Stimulated activated CD8-positive, alpha-beta memory T cell treated with anti-CD3 and anti-CD28 coated beads, Interleukin-15, amount 100 ng/mL, for 24 hours (primary cell): ENCODE measurements at places on chromosomes 2 and 18.

DNA sequence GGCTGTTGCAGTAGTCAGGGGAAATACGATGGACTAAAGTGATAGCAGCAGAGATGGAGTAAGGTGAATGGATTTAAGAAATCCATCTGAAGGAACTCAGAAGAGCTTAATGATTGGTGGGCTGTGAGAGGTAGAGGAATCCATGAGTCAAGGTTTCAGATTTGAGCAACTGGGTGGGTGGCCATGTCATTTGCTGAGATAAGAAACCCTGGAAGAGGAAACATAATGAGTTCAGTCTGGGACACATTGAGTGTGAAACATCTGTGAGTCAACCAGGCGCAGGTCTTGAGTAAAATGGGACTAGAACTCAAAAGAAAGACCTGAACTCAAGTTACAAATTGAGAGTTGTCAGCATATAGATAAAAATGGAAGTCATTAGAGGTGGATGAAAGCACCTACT lies 19.7 kb upstream of the ASNSD1 start:
- no peak for DNase-seq

- no peak for DNase-seq
Observed at GRCh38 chr18:79413025-79413424, 17.3 kb downstream of the NFATC1 start.

DNA sequence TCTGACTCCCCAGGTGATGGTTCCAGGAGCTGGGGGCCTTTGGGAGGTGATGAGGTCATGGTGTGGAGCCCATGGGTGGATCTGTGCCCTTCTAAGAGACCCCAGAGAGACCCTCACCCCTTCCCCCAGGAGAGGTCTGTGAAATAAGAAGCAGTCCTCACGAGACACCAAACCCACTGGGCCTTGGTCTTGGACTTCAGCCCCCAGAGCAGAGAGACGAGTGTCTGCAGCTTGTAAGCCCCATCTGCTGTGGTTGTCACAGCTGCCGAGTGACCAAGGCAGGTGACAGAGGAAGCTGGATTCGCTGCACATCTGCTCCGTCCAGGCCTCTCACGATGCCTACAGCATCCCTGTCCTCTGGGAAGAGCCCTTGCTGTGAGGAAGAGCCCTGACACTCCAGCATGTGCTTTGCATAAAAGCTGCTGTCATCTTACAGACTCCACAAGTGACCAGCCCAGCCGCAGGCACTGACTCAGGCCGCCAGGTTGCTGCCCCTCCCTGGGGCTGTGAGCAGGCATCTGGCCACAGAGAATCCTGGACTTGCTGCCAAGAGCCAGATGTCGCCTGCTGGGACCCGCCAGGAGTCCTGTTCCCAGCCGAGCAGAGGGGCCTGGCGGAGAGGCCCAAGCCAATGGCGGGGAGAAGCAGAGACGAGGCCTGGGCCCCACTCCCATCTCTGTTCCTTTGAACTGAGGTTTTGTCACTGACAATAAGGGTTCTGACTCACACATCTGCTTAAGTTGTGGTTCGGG lies 150.8 kb downstream of the PXDN start:
- no peak for DNase-seq

DNA sequence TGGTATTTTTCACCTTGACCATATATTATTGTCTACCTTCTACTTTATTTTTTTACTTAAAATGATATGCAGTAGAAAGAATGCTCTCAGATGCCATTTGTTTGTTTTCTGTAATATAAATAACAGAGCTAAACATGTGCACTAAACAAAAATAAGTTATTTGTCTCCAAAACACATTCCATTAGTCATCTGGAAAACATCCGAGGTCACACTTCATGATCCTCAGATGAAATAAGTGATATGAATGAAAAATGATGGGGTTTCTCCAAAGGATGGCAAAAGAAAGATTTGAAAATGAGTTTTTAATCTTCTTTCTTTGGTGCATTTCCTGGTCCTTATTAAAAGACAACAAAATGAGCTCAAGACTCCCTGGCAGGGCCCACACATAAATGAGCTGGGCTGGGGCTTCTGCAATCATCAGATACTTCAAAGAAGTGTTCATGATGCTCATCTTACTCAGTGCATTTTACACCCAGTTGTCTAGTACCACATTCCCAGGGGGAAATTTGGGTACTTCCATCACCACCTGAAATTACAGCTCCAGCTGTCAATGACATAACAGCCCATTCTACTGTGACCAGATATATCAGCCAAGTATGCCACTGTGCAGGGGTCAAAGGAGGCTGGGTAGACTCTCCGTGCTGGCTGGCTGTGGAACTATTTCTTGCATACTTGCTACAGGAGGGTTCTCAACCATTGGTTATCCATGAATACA lies 283.5 kb downstream of the PID1 start:
- no peak for DNase-seq

- no peak for DNase-seq
Observed at GRCh38 chr18:28163201-28163775, 13.6 kb downstream of the CDH2 start.

DNA sequence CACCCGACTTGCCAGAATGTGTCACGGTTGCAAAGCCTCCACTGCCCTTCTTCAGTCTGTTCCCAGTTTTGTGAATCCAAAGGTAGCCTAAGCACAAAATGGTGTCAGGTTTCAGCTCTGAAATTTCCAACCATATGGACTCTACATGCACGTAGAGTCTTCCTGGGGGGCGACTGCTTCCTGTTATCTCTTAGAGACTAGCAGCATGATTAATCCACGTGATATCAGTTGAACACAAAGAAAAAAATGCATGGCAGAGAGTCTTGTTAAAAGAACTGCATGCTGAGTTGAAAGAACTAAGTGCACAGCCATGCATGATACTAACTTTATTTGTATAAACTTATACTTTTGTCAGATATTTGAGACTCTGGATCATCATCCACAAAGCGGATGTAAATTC lies 404.4 kb downstream of the SOCS6 start:
- no peak for DNase-seq

DNA sequence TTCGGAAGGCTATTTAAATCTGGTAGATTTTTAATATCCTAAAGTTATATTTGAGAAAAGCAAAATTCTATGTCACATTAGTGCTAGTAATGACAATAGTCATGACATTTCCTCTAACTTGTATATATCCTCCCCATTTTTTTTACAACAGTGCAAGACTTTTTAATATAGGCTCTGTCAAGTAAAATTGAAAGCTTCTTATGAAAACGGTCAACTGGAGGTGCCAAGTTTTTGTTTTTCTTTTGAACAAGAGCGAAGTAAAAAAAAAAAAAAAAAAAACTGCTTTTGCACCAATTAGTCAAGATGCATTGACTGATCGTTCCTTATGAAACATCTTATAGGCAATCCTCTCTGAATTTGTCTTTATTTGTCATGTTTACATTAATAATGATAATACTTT lies 389.3 kb downstream of the STK39 start:
- no peak for DNase-seq

- DNase-seq, result no peak
Observed at GRCh38 chr18:67977067-67977616, 460.6 kb upstream of the DSEL start.

DNA sequence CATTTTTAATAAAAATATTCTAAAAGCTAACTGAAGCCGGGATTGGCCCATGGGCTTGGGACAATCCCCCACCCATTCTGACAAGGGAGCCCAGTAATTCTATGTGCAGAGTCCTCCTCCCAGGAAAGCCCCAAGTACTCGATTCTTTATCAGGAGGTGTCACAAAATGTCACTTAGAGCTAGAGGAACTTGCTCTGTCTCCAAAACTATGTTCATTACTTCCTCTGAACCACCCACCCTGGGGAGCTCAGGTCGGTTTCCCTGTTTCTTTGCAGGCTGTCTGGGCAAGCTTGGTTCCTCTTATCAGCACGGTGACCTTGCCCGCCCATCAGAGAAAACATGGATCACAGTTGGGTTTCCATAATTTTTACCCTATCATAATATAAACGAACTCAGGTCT lies 430.6 kb upstream of the ID2 start:
- no peak for DNase-seq

- no peak for DNase-seq
Observed at GRCh38 chr2:226187616-226188015, 612.0 kb downstream of the IRS1 start.

DNA sequence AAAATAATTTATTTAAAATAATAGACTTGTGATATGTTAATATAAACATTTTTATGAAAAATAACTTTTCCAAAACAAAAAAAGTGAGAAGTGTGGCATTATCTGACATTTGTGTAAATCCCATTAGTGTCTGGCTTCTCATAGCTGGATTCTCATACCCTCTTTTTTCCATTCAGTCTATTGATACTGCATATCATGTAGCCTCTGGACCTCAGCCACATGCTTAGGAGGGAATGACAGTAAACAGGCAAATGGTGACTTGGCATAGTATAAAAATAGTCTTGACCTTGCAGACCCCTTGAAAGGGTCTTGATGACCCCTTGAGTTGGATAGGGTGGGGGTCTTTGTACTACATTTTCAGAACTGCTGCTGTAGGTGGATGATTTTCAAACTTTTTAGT lies 29.2 kb downstream of the GALNT1 start:
- DNase-seq, result no peak

DNA sequence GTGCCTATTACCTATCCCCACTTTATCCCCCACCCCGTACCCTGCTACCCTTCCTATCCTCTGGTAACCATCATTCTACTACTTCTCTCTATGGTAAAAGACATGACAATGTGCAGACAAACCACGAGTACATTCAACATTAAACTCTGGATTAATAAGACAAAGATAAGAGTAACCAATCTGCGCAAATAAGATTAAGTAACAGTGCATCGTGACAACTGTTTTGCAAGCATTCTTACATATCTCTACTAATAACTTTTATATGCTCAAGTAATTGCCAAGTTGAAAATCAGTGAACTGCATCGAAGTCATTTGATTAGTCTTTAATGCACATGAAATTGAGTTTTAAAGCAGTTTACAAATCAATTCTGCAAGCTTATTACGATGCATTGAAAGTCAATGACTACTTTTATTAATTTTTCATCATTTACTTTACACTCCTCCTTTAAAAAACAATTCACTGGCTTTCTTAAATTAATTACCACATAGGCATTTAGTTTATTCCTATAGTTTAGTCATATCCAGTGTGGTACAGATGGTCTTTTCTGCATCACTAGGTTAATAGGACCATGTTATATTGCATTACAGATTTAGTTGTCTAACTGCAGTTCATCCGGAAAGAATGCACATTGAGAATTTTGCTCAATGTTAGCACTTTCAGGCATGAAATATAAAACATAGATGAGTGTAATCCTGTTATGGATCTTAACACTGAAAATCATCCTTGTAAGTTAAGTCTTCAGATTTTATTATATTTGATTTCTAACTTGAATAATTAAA lies 178.1 kb downstream of the GCA start:
- no peak for DNase-seq

GRCh38 chr2:222296911-222297599 lies 1.7 kb downstream of the PAX3 start:
- no peak for DNase-seq

DNA sequence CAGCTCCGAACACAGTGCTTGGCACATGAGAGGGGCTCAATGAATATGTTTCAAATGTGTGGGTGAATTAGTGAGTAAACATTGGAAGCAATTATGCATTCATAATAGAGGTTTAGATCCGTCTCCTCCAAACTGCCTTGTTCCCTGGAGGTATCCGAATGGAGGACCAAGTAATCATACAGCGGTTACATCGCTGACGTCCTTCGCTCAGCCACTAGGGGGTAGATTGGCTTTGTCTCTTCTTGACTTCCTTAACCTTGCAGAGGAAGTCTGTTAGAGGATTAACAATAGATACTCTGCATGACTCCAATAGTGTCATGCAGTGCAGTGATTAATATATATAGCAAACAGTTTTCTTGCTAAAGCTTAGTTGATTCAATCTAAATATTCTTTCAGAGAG lies 517.0 kb downstream of the PTPRM start:
- DNase-seq, result no peak

DNA sequence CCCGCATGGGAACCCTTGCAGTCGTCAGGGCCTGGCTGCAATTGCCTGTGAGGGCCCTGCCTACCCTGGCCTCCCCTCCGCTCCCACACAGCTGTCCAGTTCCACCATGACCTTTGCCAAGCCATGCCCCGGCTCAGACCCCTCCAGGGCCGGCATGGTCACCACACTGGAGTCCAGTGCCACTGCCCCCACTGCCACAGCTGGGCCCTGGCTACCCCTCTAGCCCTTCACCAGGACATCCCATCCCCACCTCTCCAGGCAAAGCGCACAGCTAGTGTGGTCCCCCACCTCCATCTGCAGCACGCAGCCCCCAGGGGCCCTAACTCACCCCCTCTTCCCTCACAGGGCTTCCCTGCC lies 70.3 kb upstream of the SMAD7 start:
- DNase-seq, result no peak

GRCh38 chr2:29304399-29305060 lies 189.3 kb downstream of the CLIP4 start:
- no peak for DNase-seq

DNA sequence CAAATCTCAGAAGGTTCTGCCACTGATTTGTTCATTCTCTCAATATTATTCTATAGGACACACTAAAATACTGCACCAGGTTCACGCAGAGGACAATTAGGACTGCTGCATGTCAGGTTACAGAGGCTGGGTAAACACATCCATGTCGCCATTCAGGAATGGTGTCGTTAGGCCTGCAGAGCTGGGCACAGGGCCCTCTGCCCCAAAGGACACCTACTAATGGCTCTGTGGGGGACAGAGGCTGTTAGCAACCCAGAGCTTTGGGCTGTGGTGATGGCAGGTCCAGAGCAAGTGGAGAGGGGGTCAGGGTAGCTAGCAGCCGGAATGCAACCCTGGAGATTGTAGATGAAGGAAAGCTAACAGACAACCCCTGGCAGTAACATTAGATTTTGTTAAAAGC lies 115.9 kb downstream of the TTC32 start:
- no peak for DNase-seq

- no peak for DNase-seq
Observed at GRCh38 chr18:5309888-5310470, 14.5 kb upstream of the ZBTB14 start.

DNA sequence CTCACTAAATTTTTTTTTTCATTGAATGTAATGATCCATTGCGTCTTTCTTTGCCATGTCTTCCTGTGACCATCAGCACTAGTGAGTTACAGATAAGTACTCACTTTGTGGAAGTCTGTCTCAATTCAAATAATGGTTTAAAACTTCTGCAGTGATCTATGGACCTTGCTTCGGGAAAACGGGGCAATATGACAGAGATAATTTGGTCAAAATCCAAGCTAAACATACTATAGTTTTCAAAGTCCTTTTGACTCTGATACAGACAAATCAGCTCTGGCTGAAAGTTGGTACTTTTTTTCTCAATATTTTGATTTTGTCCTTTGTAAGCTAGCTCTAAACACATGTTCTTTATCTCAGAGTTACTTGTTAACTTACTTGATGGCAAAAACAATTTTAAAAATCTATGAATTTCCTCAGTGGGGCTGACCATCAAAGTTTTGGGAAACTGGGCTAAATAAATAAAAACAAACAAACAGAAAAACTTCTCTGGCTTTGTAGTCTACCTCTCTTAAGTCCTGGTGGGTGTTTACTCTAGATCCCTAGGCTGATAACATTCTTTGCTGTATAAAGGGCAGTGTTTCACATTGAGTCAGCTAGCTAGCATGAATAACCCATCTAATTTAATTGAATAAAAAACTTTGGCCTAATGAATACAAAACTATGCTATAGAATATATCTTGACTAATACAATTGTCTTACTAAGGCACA lies 327.6 kb downstream of the RDH14 start:
- no peak for DNase-seq
